ENCODE measurements at places on chromosomes 13 and 19. TPM values are rescaled to one million over a fixed set of nuclear protein-coding genes. Genes with fewer than 3 reads are reported as not detected.

GRCh38 chr13:108959234-108959633, 329.8 kb downstream of the MYO16 start:
- H3K4me1 ChIP-seq, result no peaks in the 10 kb centered on the region
- no peaks in the 10 kb centered on the region for H3K36me3 ChIP-seq
- H3K4me3 ChIP-seq, result no peak overlapping the region
- no peak for DNase-seq
- no peak overlapping the region for H3K27ac ChIP-seq
- peaks cover 7% of the 10 kb centered on the region for H3K27me3 ChIP-seq

GRCh38 chr13:48976576-48977285, 1.0 kb downstream of the FNDC3A start:
- H3K4me3 ChIP-seq, result peak overlapping the region; percentile 96
- peaks cover 40% of the 10 kb centered on the region for H3K4me1 ChIP-seq
- peak overlapping the region; percentile 99 for H3K27ac ChIP-seq
- H3K36me3 ChIP-seq, result no peaks in the 10 kb centered on the region

DNA sequence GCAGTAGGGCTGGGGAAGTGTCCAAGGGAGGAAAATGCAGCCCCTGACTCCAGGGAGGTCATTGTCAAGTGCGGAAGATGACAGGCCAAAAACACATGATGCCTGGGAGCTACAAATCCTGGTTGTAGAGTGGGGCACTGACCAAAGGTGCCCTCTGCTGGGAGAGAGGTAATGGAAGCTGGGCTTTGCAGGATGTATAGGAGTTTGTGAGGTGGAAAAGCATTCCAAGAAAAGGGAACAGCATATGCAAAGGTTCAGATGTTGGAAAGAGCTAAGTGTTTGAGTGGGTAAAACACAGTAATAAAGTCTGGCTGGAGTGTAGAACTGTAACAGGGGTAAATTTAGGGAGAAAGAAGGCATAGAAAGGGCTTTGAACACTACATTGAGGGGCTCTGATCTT, 46.9 kb upstream of the PTPRS start:
- H3K4me1 ChIP-seq, result no peaks in the 10 kb centered on the region
- no peak overlapping the region for H3K4me3 ChIP-seq
- H3K27me3 ChIP-seq, result peaks cover 31% of the 10 kb centered on the region
- DNase-seq, result no peak
- H3K27ac ChIP-seq, result no peak overlapping the region
- H3K36me3 ChIP-seq, result peaks cover 35% of the 10 kb centered on the region

DNA sequence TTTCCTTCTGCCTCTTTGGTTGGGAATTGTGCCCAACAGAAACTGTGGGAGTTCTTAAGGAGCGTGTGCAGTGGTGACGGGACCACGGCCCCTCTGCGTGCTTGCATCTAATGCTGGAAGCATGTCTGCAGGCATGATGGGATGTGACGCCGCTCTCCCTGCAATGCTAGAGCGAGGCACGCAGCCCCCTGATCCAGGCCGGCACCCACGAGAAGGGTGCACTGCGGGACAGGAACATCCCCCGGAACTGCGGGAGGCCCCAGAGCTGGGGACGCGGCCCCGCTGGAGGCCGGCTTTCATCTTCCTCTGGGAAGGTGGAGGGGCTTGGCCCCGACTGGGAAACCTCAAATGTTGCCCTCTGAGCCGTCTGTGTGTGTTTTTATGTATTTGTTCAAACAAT, 32.7 kb downstream of the TMEM255B start:
- no peaks in the 10 kb centered on the region for H3K36me3 ChIP-seq
- H3K4me3 ChIP-seq, result no peak overlapping the region
- no peak overlapping the region for H3K27ac ChIP-seq
- no peak for DNase-seq

DNA sequence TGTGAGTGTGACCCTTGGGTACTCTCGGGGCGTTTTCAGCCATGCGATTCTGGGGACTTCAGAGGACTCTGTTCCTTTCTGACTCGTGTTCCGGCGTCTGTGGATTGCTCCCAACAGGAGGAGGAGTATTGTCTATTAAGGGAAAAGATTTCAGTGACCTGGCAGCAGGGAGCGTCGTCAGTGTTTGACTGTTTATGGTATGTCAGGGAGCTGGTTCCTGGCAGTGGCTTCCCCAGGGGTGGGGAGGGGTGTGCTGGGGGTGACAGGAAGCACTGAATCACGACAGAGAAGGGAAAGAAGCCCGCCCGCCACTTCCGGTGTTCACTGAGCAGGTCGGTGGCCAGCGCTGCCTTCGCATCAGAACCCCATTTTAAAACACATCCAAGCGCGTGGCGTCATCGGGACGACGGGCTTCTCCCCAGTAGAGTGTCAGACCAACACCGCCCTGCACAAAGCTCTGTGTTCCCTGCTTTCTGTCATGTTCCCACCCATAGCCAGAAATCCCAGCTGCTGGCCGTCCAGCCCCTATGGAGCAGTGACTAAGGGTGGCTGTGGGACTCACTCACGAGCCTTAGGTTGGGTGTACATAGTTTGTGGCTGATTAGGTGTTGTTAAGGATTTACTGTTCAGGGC, 33.8 kb downstream of the COL4A2 start:
- H3K4me1 ChIP-seq, result peaks cover 19% of the 10 kb centered on the region
- peak; percentile 10 for DNase-seq
- peak overlapping the region; percentile 91 for H3K27ac ChIP-seq
- peak overlapping the region; percentile 87 for H3K4me3 ChIP-seq

DNA sequence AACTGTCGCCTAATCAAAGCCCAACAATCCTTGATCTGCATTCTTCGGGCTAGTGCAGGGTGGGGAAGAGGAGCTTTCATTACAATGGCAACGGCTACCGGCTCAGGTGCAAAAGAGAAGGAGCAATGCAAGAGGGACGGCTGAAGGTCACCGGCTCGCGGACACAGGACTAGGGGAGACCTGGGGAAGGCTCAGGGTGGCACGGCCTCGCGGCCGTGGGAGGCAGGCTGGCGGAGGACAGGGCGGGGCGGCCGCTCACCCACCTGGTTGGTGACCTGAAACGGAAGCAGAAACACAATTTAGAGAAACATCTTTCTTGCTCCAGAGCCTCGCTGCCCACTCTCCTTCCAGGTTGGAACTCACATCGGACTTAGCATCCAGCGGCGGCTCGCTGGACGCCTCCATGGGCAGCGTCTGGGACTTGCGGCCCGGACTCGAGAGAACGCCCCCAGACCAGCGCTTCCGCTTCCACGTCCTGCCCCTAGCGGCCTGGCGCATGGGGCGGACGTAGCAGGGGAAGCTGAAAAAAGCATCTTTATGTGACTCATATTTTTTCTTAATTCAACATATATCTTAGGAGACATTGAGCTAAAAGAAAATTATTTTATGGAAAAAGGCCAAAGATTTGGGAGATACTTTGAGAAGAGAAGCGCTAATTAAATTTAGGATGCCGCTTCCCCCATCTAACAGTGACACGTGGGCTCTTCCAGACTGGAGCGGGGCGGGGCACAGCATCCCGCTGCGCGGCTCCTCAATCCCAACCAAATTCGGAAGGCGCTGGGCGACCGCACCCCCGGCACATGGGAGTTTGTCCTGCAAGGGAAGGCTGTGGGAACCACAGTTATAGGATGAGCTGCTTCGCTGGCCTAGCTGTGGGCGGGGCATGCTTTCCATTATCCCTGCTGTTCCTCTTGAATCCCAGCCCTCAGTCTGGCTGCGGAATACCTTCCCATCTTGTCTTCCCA, at the start of gene COMMD6:
Gene COMMD6 (minus strand): TSS at position 441 of the 965 bp plus-strand sequence. CDS start 36 bp downstream, at position 405.
- H3K4me1 ChIP-seq, result peaks cover 13% of the 10 kb centered on the region
- peak within 1 kb of the TSS; percentile 96 for H3K27ac ChIP-seq
- H3K36me3 ChIP-seq, result no peaks in the 10 kb centered on the region
- H3K4me3 ChIP-seq, result peak within 1 kb of the TSS; percentile 96

GRCh38 chr19:42468273-42468796, 25.6 kb upstream of the CXCL17 start:
- peaks cover 3% of the 10 kb centered on the region for H3K27me3 ChIP-seq
- no peaks in the 10 kb centered on the region for H3K36me3 ChIP-seq
- H3K4me1 ChIP-seq, result peaks cover 7% of the 10 kb centered on the region
- H3K4me3 ChIP-seq, result no peak overlapping the region
- H3K27ac ChIP-seq, result no peak overlapping the region
- DNase-seq, result no peak

DNA sequence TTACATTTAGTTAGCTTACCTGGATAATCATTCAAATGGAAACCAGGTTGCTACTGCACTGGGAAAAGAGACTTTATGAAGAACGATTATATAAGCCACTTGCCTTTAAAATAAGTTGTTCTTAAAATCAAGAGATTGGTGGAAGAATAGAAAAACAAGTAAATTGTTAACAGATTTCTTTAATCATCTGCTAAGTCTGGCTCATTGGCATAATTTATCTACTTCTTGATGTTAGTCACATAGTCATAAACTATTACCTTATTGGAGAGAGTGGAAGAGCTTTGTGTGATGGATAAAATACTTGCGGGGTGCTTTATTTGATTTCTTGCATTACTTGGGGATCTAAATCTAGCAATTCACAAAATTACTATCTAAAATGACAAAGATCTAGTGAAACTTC, 6.8 kb downstream of the LSM14A start:
- peak overlapping the region; percentile 8 for H3K27ac ChIP-seq
- H3K4me3 ChIP-seq, result no peak overlapping the region
- peaks cover 66% of the 10 kb centered on the region for H3K36me3 ChIP-seq

- peaks cover 16% of the 10 kb centered on the region for H3K36me3 ChIP-seq
- peaks cover 27% of the 10 kb centered on the region for H3K4me1 ChIP-seq
- H3K4me3 ChIP-seq, result no peak overlapping the region
- DNase-seq, result peak; percentile 42
- H3K27ac ChIP-seq, result no peak overlapping the region
Observed at GRCh38 chr19:55454787-55455243, 6.6 kb downstream of the ISOC2 start.

GRCh38 chr13:28268800-28269223, 130.5 kb downstream of the PAN3 start:
- no peak for DNase-seq
- peak overlapping the region; percentile 28 for H3K27ac ChIP-seq
- H3K4me3 ChIP-seq, result no peak overlapping the region

GRCh38 chr13:111323950-111324651, 3.7 kb downstream of the TEX29 start:
- no peak overlapping the region for H3K27ac ChIP-seq
- no peaks in the 10 kb centered on the region for H3K27me3 ChIP-seq
- H3K36me3 ChIP-seq, result no peaks in the 10 kb centered on the region
- H3K4me3 ChIP-seq, result no peak overlapping the region

- no peaks in the 10 kb centered on the region for H3K4me1 ChIP-seq
- H3K36me3 ChIP-seq, result no peaks in the 10 kb centered on the region
- no peak overlapping the region for H3K27ac ChIP-seq
- no peak overlapping the region for H3K4me3 ChIP-seq
- peaks cover 12% of the 10 kb centered on the region for H3K27me3 ChIP-seq
Observed at GRCh38 chr13:21709697-21710096, 38.8 kb downstream of the FGF9 start.

DNA sequence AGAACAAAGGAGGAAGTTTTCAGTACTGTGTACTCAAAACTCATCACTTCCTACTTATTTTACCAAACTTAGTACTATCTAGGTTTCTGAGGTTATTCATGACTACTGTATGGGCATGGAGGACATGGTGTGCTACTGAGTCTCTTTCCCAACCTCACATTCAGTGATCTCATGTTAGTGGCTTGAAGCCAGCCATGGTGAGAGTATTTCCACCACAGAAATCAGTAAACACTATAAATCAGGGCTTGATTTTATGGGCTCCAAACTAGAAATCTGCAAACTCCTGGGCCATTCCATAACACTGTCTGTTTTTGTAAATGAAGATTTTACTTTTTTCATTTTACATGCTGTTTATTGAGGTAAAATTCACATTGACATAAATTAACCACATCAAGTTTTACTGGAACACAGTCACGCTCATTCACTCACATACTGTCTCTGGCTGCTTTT, 19.7 kb downstream of the MED26 start:
- peaks cover 8% of the 10 kb centered on the region for H3K36me3 ChIP-seq
- H3K27ac ChIP-seq, result peak overlapping the region; percentile 25
- DNase-seq, result no peak
- peaks cover 55% of the 10 kb centered on the region for H3K4me1 ChIP-seq

The ERICH4 gene
- polyA plus RNA-seq, result not detected

The ZNF582 gene
- polyA plus RNA-seq, result 5.6 TPM

The CYP4F2 gene
- polyA plus RNA-seq, result not detected

The CYTH2 gene
- polyA plus RNA-seq, result 32.0 TPM

The CPAMD8 gene
- polyA plus RNA-seq, result 2.1 TPM

Measured in naive thymus-derived CD8-positive, alpha-beta T cell (primary cell).